ENCODE measurements at places on chromosomes 3 and 15.

DNA sequence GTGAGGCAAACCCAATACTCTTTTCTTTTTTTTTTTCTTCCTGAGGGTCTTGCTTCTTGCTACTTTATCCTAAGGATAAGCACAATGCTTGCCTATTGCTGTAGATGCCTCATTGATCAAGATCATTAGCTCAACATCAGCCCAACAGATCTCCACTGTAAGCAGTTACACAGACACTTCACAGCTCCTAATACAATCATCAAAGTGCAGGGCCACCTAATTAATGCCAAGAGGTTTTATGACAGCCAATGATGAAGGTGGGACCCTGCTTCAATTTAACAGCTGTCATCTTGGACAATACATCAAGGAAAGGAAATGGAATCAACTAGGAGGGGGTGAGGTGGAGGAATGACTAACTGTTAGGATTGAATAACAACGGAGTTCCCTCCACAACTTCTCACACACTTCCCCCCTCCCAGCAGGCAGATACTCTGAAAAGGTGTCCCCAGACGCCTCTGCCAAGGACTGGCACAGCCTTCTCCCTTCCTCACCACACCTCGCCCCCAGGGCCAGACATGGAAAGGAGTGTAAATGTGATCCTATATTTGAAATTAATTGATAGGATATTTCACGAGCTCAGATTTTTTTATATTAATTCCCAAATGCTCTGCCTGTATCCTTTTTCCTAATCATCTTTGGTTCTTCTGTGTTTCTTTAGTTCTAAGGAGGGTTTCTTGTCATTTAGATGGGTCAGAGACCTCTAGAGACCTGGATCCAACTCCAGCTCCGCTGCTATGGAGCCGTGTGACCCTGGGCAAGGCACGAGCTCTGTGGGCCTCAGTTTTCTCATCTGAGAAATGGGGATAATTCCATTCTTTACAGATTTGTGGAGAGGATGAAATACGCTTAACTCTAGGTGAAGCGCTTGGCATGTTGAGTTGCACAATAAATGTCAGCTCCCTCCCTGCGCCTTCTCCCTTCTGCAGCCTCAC is 1.2 kb downstream of the DCLK3 start:
- DNase-seq: no peak

- no peak for DNase-seq
These were observed 293.8 kb downstream of the ROBO1 start for GRCh38 chr3:79473993-79474392.

DNA sequence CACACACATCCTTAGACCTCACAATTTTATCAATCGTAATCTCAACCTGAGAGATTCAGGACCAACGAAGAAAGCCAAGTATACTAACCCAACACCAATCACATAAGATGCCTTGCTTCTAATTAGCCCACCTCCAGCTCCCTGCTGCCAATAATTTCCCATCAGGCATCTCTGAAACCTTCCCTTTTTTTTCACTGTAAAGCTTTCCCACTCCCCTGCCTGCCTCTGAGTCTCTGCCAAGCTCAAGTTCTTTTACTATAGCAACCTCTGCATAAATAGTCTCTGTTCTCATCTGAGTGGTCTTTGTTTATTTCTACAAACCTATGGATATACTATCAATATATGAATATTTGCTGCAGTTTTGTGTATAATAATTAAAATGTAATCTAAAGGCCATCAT is 86.5 kb downstream of the PIK3CB start:
- no peak for DNase-seq

- no peak for DNase-seq
These were observed 21.9 kb downstream of the THOC7 start for GRCh38 chr3:63841704-63842103.

Data from cortex of kidney (tissue), 1 donor.